Hematopoietic multipotent progenitor cell (in vitro differentiated cells): ENCODE measurements at places on chromosomes 7 and 10.

GRCh38 chr7:55260171-55260570 is 105.0 kb upstream of the LANCL2 start:
- no peak for DNase-seq

DNA sequence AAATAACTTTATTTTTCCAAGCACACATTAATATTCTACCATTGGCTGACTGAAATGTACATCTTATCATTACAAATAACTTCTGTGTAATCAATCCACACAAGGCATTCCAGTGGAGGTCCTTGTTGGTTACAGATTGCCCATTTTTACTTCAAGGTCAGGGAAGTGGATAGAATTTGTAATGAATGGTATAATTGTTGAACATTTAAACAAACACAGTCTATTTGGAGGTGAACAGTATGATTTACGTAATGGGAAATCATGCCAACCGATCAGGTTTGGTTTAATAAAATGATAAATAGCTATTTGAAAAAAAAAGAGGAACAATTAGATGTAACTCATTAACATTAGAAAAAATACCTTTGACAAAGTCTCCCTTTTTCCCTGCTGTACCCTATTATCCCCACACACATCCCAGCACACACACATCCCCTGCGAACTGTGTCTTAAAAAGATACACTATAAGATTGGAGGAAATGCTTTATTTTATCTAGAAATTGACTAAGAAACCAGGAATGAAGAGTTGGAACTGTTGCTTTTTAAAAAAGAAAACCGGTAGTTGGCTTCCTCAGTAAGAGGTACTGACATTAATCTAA is 19.0 kb upstream of the ASZ1 start:
- DNase-seq = no peak

DNA sequence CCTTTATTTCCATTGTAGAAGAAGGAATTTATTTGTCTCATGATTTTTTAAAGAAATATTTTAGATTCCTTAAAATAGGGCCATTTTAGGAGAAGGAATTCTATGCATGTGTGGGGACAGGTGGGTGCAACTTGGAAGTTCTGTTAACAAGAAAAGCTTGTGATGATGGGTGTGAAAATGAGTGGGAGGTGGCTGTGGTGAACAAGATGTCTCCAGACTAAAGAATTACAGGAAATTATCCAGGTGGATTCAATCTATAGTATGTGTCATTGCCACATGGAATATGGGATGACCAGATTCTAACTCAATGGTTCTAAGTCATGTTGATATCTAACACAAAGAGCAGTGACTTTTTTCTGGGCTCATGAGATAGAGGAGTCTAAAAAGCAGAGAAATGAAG is 229.6 kb upstream of the IGFBP3 start:
- no peak for DNase-seq

- no peak for DNase-seq
Measured at GRCh38 chr10:112658900-112659638, 212.1 kb downstream of the VTI1A start.

GRCh38 chr7:32659853-32660252 is 164.6 kb downstream of the AVL9 start:
- no peak for DNase-seq

DNA sequence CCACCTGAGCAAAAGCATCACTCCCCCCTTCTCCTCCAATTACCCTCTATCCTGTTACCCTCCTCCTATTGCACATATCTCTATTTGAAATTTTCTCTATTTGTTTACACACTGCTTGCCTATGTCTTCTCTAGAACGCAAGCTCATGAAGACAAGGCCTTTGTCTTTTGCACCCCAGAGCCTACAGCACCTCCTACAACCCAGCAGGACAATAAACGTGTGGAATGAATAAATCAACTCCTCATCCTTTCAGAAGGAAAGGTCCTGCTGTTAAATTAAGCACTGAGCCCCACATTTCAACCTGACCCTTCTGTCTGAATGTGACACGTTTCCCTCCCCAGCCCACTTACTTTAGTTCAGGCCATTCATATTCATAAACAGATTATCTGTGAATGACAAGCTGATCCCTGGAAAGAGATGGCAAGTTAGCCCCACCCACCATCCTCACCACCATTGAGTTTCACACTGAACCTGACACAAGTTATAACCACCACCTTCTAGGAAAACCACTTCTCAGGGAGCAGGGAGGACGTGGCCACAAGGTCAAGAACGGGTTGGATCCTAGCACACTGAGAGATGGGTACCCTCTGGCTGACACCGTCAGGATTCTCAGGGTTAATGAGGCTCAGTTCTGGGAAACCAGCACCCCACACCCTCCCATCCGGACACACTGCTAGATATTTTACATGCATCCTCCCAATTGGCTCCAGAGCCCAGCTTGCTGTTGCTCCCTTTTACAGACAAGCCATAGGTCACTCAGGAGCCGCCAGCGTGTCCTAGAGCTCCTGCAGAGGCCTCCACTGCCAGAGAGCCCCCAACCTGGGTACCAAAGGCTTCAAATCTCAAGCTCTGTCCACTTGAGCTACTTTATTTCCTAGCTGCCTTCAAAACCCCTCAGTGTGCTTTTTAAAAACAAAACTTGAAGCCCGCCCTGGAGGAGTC is 934 bp downstream of the PRTFDC1 start:
- DNase-seq = no peak

- DNase-seq = no peak
Measured at GRCh38 chr7:23175938-23176337, 5.9 kb upstream of the NUP42 start.
